ENCODE measurements at places on chromosomes 16 and 17. TPM values are rescaled to one million over a fixed set of nuclear protein-coding genes. Genes with fewer than 3 reads are reported as not detected.

DNA sequence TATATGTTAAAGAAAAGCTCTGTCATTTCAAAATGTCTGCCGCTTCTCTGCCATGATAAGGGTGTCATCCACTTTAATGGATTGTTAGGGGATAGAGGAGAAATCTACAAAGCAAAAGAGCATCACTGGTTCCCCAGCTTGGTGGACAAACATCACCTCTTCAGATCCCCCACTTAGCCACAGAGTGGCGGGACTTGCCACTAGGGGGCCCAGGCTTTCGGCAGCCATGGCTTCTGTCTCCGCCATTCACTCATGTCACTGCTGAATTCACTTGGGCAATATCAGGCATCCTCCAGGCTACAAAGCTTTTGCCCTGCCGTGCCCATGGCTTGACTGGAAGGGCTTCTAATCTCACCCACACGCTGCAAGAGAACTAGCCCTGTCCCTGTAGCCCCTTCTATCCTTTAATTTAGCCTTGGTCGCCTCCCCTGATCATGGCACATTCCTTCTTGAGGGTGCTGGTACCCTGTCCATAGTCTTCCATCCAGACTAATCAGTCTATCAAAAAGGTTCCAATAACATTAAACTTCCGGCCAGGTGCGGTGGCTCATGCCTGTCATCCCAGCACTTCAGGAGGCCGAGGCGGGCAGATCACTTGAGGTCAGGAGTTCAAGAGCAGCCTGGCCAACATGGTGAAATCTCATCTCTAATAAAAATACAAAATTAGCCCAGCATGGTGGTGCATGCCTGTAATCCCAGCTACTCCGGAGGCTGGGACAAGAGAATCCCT, 34.7 kb downstream of the SBK1 start:
- DNase-seq = peak; percentile 65
- H3K27me3 ChIP-seq = no peaks in the 10 kb centered on the region
- no peak overlapping the region for H3K27ac ChIP-seq
- H3K4me1 ChIP-seq = no peaks in the 10 kb centered on the region
- no peak overlapping the region for H3K4me3 ChIP-seq
- no peaks in the 10 kb centered on the region for H3K36me3 ChIP-seq

The MYH2 gene
- total RNA-seq = not detected

The CDH16 gene
- total RNA-seq = 0.79 TPM

- no peaks in the 10 kb centered on the region for H3K4me1 ChIP-seq
- H3K36me3 ChIP-seq = no peaks in the 10 kb centered on the region
- H3K4me3 ChIP-seq = no peak overlapping the region
- no peaks in the 10 kb centered on the region for H3K27me3 ChIP-seq
Observed at GRCh38 chr17:49952209-49952911, 16.6 kb upstream of the DLX4 start.

GRCh38 chr16:83002351-83003334, 375.9 kb downstream of the CDH13 start:
- H3K36me3 ChIP-seq = no peaks in the 10 kb centered on the region
- DNase-seq = no peak
- H3K4me3 ChIP-seq = no peak overlapping the region
- H3K27me3 ChIP-seq = no peaks in the 10 kb centered on the region
- H3K4me1 ChIP-seq = no peaks in the 10 kb centered on the region

- no peaks in the 10 kb centered on the region for H3K36me3 ChIP-seq
- H3K4me3 ChIP-seq = peak overlapping the region; percentile 66
- H3K4me1 ChIP-seq = peaks cover 60% of the 10 kb centered on the region
- H3K27ac ChIP-seq = peak overlapping the region; percentile 83
Observed at GRCh38 chr17:8125947-8126490, 2.1 kb upstream of the HES7 start.

GRCh38 chr16:27113341-27113841, 46.7 kb downstream of the C16orf82 start:
- H3K4me1 ChIP-seq = peaks cover 12% of the 10 kb centered on the region
- H3K36me3 ChIP-seq = no peaks in the 10 kb centered on the region

DNA sequence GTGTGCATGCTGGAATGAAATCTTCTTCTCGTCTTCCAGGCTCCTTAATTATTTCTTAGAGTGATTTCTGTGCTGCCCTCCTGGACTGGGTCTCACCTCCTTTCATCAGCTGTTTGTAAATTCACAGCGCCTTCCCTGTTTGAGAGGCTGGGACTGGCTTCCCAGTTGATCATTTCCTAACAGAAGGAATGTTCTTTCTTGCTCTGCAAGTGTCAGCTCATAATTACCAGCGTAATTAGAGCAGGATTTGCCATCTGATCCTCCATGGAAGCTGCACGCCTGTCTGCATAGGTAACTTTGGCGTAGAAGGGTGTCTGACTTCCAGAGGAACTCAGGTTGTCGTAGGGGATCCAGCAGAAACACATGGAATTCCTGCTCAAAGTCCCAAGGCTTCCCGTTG, 375.0 kb upstream of the EEF2KMT start:
- no peaks in the 10 kb centered on the region for H3K36me3 ChIP-seq
- H3K27me3 ChIP-seq = no peaks in the 10 kb centered on the region
- H3K27ac ChIP-seq = no peak overlapping the region

The MIEF2 gene
- total RNA-seq = 14.1 TPM

DNA sequence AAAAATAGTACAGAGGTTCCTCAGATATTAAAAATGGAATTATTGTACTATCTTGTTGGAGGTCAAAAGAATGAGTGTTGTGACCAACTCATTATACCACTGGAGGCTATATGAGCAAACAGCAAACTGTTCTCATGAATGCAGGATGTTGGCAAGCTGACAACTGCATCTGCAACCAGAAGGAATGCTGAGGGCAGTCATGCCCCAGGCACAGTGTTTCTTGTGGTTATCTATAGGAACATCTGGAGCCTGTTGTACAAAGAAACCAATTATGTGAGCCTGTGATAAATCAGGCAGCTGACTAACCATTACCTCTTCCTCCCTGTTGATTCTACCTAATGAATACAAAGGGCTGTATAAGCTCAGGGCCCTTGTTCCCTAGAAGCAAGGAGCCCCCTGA, 2057.1 kb downstream of the TP53TG3F start:
- no peak overlapping the region for H3K4me3 ChIP-seq
- H3K27me3 ChIP-seq = no peaks in the 10 kb centered on the region
- no peak overlapping the region for H3K27ac ChIP-seq
- no peaks in the 10 kb centered on the region for H3K36me3 ChIP-seq
- no peaks in the 10 kb centered on the region for H3K4me1 ChIP-seq
- DNase-seq = no peak

- H3K4me3 ChIP-seq = no peak overlapping the region
- no peaks in the 10 kb centered on the region for H3K4me1 ChIP-seq
- DNase-seq = no peak
- peaks cover 42% of the 10 kb centered on the region for H3K36me3 ChIP-seq
- no peak overlapping the region for H3K27ac ChIP-seq
Observed at GRCh38 chr16:8849411-8850011, 19.3 kb downstream of the CARHSP1 start.

The ATP2A1 gene
- total RNA-seq = not detected

Measured in right atrium auricular region (tissue), 2 donors.